ENCODE measurements at places on chromosomes 5 and 9. TPM values are rescaled to one million over a fixed set of nuclear protein-coding genes. Genes with fewer than 3 reads are reported as not detected.

GRCh38 chr5:10801931-10802666 is 41.1 kb upstream of the DAP start:
- no peak overlapping the region for H3K27ac ChIP-seq
- DNase-seq = no peak
- H3K36me3 ChIP-seq = no peaks in the 10 kb centered on the region
- H3K27me3 ChIP-seq = no peaks in the 10 kb centered on the region
- no peak overlapping the region for H3K4me3 ChIP-seq
- H3K4me1 ChIP-seq = no peaks in the 10 kb centered on the region

- no peaks in the 10 kb centered on the region for H3K27me3 ChIP-seq
- H3K4me3 ChIP-seq = no peak overlapping the region
- DNase-seq = no peak
- H3K4me1 ChIP-seq = no peaks in the 10 kb centered on the region
- H3K27ac ChIP-seq = no peak overlapping the region
- H3K36me3 ChIP-seq = no peaks in the 10 kb centered on the region
Measured at GRCh38 chr5:39740404-39740803, 315.6 kb upstream of the DAB2 start.

- no peaks in the 10 kb centered on the region for H3K27me3 ChIP-seq
- no peaks in the 10 kb centered on the region for H3K36me3 ChIP-seq
- H3K27ac ChIP-seq = no peak overlapping the region
- DNase-seq = no peak
Measured at GRCh38 chr5:164335837-164336236, 830.4 kb downstream of the MAT2B start.

DNA sequence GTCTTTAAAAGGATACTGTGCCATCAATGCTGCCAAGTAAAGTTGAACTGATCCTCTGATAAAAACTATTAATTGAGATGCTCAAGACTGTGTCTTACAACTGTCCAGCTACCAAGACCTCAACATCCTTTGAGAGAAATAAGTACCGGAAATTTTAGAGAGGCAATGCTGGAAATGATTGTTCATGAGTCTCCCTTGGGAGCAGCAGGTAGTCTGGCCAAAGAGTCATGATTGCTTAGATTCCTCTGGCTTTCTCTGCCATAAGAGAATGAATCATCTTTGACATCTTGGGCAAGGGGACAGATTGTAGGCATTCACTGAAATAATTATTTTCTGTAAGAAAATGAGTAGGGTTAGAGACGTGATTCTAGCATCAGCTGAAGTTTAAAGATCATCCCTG is 466.6 kb upstream of the DAB2 start:
- DNase-seq = no peak
- H3K4me3 ChIP-seq = no peak overlapping the region
- H3K27ac ChIP-seq = no peak overlapping the region
- H3K27me3 ChIP-seq = no peaks in the 10 kb centered on the region

DNA sequence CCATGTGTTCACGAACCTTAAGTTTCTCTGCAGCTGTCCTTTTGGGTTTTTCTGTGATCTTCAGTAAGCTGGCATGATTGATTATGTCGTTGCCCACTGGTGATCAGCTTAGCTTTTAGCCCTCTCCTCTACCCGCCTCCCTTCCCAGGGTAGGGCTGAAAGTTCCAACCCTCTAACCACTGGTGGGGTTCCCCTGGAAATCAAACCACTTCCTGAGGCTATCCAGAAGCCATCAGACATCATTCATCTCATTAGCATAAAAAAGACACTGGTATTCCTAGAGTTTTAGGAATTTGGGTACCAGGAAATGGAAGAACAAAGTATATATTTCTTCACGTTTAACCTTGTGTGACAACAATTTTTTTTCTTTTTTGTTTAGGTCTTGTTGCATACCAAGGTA is 29.8 kb downstream of the SPIN1 start:
- no peaks in the 10 kb centered on the region for H3K36me3 ChIP-seq
- DNase-seq = no peak
- peaks cover 5% of the 10 kb centered on the region for H3K4me1 ChIP-seq
- no peak overlapping the region for H3K27ac ChIP-seq
- no peaks in the 10 kb centered on the region for H3K27me3 ChIP-seq

DNA sequence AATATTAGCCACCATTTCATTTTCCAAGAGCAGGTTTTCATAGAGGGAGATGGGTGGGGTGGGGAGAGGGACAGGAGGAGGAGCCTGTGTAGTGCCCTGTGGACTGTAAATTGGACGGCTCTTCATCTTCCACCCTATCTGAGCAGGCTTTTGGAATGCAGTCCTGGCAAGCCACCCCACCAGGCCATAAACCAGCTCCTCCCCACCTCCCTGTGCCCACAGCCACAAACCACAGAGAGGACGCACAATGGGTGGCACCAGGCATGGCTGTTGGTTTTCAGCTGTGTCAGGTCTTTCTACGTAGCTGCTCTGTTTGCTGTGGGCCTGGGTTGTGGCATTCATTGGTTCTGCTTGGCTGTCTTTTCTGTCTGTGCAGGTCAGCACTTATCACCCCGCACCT is 58.0 kb downstream of the PLAC8L1 start:
- no peaks in the 10 kb centered on the region for H3K27me3 ChIP-seq
- no peak overlapping the region for H3K27ac ChIP-seq
- no peak for DNase-seq
- H3K4me3 ChIP-seq = no peak overlapping the region
- no peaks in the 10 kb centered on the region for H3K4me1 ChIP-seq

DNA sequence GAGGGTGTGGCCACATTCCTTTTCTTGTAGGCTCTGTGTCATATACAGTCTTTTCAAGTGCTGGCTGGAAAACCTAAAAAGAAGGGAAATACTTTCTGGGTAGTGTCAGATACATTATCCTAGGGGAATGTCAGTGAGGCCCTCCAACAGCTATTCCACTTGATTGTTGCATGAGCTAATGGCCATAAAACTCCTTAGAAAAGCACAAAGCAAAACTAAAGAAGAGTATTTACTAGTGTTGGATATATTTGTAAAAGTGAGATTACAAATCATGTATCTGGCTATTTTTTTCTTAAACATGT is 829 bp downstream of the ANXA1 start:
- peak overlapping the region; percentile 52 for H3K27ac ChIP-seq
- H3K4me3 ChIP-seq = peak overlapping the region; percentile 38
- no peaks in the 10 kb centered on the region for H3K27me3 ChIP-seq
- H3K36me3 ChIP-seq = no peaks in the 10 kb centered on the region

GRCh38 chr9:130905902-130906734 is 9.5 kb upstream of the QRFP start:
- no peak for DNase-seq
- H3K4me3 ChIP-seq = no peak overlapping the region
- no peak overlapping the region for H3K27ac ChIP-seq
- no peaks in the 10 kb centered on the region for H3K4me1 ChIP-seq
- no peaks in the 10 kb centered on the region for H3K36me3 ChIP-seq
- H3K27me3 ChIP-seq = no peaks in the 10 kb centered on the region

DNA sequence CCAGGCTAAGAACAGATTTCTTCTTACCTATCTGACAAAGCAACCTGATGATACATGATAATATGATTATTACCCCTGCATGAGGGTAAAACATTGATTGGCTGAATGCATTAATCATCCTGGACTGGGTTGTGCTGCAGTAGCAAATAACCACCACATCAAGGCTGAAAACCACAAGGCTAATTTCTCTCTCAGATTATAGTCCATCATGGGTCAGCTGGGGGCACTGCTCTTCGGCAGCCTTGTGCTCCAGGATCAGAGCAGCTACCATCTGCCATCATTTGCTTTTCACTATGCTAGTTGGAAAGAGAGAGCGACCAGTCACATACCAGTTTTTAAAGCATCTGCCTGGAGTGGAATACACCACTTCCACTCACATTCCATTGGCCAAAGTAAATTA is 383.5 kb downstream of the RASEF start:
- H3K27me3 ChIP-seq = no peaks in the 10 kb centered on the region
- H3K36me3 ChIP-seq = no peaks in the 10 kb centered on the region
- H3K27ac ChIP-seq = no peak overlapping the region
- no peak overlapping the region for H3K4me3 ChIP-seq
- DNase-seq = no peak

DNA sequence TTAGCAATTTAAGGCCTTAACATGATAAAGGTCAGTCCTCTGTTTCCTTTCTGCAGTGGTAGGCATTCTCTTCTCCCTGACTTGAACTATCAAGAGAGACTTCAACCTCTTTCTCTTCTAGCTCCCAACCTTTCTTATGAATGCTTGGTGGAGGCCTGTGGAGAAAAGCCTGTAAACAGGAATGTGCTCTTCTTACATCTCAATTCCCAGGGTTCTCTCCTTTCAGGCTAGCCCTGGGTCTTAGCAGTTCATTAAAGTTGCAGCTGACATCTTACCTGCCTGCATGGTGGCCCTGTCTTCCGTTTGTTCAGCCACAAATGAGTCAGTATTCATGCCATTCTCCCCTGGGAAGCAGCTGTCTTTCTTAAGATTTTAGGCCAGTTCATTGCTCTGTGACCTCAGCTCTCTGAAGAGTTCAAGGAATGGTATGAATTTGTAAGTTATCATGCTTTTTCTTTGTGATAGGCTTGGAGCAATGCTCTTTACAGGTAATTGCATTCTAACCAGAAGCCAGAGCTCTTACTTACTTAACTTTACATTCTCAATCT is 77.8 kb downstream of the ADCY2 start:
- no peaks in the 10 kb centered on the region for H3K4me1 ChIP-seq
- no peaks in the 10 kb centered on the region for H3K36me3 ChIP-seq
- H3K27ac ChIP-seq = no peak overlapping the region
- no peak for DNase-seq
- H3K4me3 ChIP-seq = no peak overlapping the region

DNA sequence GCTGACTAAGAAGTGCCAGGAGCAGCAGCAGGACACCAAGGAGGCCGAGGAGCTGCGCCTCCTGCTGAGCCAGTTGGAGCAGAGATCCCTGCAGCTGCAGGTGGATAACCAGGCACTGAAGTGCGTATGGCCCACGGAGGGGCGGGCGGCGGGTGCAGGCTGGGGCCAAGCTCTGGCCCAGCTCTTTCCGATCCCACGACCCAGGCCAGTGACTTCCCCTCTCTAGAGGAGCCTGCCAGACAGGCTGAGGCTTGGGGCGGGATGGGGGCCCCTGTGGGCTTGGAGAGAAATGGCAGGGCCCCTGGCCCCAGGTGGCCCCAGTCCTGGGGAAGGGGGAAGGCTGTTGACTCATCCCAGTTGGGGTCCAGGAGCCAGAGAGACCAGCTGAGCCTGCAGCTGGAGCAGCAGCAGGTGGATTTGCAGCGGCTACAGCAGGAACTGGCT is 3.6 kb downstream of the PTRH1 start:
- no peak overlapping the region for H3K4me3 ChIP-seq
- H3K4me1 ChIP-seq = peaks cover 8% of the 10 kb centered on the region
- DNase-seq = no peak
- H3K36me3 ChIP-seq = no peaks in the 10 kb centered on the region
- no peaks in the 10 kb centered on the region for H3K27me3 ChIP-seq
- H3K27ac ChIP-seq = no peak overlapping the region

DNA sequence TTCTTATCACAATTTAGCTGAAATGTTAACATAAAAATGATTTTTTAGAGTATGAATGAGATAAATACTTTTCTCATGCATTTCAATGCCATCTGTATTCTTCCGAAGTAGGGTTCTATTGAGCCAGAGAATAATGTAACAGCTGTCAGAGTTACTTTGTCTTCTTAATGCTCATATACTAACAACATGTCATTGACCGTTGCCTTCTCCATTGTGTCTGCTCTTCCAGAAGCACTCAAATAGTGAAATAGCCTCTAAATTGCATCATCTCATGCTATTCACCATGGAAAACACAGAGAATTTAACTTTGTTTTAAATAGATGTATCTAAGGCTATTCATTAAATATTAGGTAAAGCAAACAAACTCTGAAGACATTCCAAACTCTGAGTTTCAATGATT is 1875.9 kb upstream of the CDH9 start:
- H3K36me3 ChIP-seq = no peaks in the 10 kb centered on the region
- no peaks in the 10 kb centered on the region for H3K4me1 ChIP-seq
- no peaks in the 10 kb centered on the region for H3K27me3 ChIP-seq
- no peak overlapping the region for H3K4me3 ChIP-seq
- H3K27ac ChIP-seq = no peak overlapping the region

DNA sequence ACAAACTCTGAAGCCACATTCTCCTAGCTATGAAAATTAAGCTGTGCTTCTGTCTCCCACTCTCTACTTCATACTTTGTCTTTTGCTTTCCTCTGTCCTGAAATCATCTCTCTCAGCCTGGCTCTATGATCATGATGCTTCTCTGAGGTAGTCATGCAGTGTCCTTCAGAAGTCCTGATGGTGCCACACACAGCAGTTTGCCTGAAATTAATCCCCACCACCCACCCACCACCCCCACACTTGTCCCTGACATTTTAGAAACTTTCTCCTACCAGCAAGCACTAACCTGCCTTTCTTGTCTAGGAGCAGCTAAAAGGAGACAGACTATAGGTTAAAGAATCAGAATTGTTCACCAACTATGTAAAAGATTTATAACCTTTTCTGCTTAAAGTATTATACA is 282.2 kb upstream of the FAM174A start:
- H3K27me3 ChIP-seq = no peaks in the 10 kb centered on the region
- no peaks in the 10 kb centered on the region for H3K4me1 ChIP-seq
- H3K27ac ChIP-seq = no peak overlapping the region

DNA sequence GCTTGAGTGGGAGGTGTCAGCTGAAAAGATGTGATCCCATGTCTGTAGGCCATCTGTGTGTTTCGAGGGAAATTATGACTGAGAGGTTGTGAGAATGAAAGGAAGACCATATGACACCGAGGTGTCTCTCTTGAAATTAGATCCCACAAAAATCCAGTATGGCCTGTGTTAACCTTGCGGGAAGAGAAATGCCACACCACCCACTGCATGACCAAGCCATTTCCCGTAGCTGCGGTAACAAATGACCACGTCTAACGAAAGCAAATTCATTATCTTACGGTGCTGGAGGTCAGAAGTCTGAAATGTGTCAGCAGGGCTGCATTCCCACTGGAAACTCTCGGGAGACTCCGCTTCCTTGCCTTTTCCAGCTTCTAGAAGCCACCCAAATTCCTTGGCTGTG is 11.6 kb downstream of the C9orf57 start:
- H3K36me3 ChIP-seq = no peaks in the 10 kb centered on the region
- no peak for DNase-seq
- H3K27me3 ChIP-seq = no peaks in the 10 kb centered on the region
- no peaks in the 10 kb centered on the region for H3K4me1 ChIP-seq

- no peak overlapping the region for H3K27ac ChIP-seq
- no peak for DNase-seq
- no peaks in the 10 kb centered on the region for H3K4me1 ChIP-seq
- no peaks in the 10 kb centered on the region for H3K27me3 ChIP-seq
- H3K4me3 ChIP-seq = no peak overlapping the region
Measured at GRCh38 chr5:153831973-153832372, 206.7 kb downstream of the FAM114A2 start.

GRCh38 chr9:31639451-31639850 is 745.0 kb upstream of the ACO1 start:
- no peak for DNase-seq
- no peaks in the 10 kb centered on the region for H3K27me3 ChIP-seq
- no peaks in the 10 kb centered on the region for H3K4me1 ChIP-seq
- H3K4me3 ChIP-seq = no peak overlapping the region

The SH3PXD2B gene
- polyA plus RNA-seq = 16.6 TPM

The TPPP gene
- 2.1 TPM for polyA plus RNA-seq

The ZNF622 gene
- 27.2 TPM for polyA plus RNA-seq

The LCN15 gene
- not detected for polyA plus RNA-seq

The PLAC8L1 gene
- polyA plus RNA-seq = not detected

The ANKRD18B gene
- polyA plus RNA-seq = not detected

The PLGRKT gene
- 11.8 TPM for polyA plus RNA-seq

The CD14 gene
- polyA plus RNA-seq = 8.7 TPM

The SUSD3 gene
- polyA plus RNA-seq = 9.6 TPM

The SLCO4C1 gene
- not detected for polyA plus RNA-seq

All from ovary (tissue), 10 donors.